NCI-H2171 treated with DMSO at 0.1 percent for 48 hours (cell line): ENCODE measurements at places on chromosomes 7 and 10.

DNA sequence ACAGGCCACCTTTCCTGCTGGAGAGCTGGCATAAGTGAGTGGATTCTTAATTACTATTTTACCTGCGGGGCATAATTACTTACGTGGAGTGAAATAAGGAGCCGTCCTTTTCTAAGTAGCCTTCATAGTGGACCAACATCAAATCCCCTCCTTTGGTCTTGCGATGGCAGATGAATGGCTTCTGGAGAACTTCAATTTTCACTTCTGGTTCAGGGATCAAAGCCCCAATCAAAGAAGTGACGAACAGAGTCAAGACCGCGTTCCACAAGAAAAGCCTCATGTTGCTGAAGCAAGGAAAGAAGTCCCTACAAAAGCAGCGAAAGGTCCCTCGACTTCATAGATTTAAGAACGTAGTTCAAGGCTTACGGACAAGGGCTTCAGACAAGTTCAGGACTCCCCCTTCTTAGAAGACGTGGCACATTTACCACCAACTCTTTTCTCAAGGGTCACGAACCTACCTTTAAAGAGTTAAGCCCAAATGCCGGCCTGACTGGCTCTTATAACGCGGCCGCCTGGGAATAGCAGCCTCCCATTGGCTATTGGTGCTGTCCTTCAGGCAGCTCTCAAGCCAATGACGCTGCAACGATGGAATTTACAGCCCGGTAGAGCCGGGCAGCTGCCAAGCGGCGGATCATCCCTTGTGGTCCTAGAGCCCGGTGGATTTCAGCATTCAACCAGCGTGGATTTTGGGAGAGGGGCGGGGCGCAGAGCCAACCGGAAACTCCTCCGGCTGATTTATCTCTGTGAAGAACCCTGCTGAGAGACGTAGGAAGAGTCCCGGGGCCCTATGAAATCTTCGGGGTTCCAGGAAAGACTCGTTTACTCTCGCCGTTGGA lies at the start of gene FKBP14:
TSS of gene FKBP14 (minus strand) at position 474 of the 836 bp plus-strand sequence. CDS start at position 280, 194 bp downstream.
- DNase-seq, result peak; percentile 99

DNA sequence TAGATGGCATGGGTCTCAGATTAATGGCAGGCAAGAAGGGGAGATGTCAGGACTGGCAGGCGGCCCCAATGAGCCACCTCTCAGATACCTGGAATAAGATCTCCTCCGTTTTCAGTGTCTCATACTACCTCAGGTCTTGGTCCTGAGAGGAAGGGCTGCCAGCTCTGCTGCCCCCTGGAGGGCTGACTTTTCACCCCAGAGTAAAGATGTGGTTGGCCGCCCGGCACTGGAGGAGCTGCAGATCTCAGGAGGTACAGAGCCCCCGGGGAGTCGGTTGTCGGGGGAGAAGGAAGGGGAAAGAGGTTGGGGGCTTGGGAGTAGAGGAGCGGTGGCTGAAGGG lies 642 bp upstream of the COL13A1 start:
- DNase-seq, result peak; percentile 26

GRCh38 chr7:105036217-105037168 lies 22.5 kb downstream of the KMT2E start:
- DNase-seq, result peak; percentile 67

DNA sequence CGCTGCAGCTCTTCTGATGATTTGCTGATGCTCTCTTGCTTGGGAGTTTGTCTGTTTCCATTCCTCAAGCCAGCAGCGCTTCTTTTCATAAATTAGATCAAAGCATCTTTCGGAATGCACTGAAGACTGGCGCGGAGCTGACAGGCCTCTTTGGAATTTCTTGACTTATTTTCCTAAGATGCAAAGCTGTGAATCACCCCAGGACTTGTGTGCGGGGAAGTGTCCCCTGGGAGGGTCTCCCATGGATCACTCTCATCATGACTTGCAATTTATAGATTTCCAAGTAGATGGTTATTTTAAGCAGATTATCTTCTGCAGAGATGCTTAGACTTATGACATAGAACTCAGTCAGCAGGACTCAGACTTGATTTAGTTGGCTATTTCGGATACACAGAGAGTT lies 467.2 kb downstream of the TCERG1L start:
- DNase-seq, result no peak

DNA sequence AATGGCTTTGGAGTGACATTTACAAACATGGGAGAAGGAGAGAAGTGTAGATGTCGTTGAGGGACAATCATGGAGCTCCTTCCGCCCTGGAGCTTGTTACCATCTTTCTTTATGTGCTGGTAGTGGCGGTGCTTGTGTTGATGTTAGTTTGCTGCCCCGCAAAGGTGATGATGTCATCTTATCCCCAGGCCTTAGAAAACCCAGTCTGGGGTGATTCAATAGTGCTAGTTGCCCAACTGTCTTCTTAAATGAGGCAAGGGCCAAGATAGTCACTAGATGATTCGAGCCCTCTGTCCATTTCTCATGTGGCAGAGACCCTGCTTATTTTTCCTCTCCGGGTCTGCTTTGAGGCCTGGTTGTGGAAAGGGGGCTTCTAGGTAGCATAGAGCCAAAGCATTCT lies 277.4 kb downstream of the CCSER2 start:
- DNase-seq, result no peak

GRCh38 chr10:88528201-88528600 lies 54.9 kb downstream of the RNLS start:
- DNase-seq, result no peak

DNA sequence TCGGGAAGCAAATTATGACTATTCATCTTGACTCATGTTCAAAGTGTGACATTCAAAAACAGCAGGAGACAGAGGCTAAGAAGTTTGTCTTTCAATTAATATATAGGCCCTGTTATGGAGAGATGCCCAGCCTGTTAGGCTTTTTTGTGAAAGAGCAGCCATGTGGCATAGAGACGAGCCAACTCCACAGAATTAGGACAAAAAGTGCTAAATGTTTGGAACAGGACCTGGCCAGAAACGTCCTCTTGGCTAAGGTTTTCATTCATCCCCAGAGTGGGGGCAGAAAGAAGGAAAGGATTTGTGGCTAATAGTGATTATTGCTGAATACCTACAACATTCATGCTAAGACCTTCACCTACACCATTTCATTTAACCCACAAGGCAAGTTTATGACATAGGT lies 324.7 kb upstream of the NPVF start:
- no peak for DNase-seq

DNA sequence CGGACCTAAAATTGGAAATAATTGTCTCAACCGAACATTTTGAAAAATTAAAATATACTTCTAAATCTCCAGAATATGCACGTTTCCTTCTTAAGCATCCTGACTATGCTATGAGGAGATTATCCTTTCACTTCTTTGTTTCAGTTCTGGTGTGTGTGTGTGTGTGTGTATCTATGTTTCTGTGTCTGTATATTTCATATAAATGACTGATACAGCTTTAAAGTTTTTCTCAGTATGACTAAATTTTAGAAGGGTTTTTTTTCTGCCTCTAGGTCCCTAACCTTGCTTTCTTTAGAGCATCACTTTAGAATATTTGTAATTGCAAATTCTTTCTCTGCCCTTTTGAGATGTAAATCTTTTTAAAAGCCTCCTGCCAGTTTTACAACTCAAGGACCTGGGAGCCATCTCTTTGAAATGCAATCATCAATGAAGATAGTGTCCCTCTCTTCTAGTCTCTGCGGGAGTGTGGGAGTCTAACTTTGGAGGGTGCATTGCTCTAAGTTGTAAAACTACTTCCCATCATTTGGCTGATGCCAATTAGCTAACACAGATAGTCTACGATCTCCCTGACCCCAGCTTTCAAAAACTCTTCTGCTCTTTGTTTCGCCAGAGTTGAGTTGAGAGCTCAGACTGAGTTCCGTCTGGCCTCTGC lies 782.0 kb upstream of the ZWINT start:
- DNase-seq, result no peak

- no peak for DNase-seq
Observed at GRCh38 chr10:53230651-53231050, 458.1 kb upstream of the MBL2 start.

DNA sequence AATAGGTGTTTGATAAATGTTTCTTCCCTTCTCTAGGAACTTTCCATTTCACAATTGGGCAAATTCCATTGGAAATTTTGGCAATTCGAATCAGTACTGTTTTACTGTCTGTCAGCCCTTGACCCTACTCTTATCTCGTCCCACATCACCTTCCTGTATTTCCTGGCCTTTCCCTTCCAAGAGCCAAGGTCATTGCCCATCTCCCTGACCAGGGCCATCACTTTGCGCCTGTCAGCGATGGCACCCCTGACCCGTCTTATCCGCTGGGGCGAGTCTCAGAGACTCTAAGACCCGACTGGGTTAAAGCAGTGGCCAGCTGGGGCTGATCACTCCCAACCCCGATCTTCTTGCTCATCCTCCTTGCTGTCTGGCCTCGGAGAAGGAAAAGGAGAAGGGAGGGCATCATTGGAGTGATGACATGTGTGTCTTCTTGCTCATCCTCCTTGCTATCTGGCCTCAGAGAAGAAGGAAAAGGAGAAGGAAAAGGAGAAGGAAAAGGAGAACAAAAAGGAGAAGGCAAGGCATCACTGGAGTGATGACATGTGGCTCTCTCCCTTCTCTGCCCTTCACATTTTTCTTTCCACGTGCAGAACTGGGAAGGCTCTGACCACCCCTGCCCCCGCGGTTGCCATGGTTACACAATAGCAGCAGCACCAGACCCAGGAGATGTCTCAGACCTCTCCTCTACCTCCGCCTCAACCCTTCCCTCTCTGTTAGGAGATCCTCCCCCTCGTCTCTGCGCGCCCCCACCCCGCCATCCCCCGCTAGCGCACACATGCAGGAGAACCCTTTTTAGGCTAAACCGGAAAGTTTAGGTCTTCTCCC lies 2.0 kb downstream of the SEMA3D start:
- no peak for DNase-seq

DNA sequence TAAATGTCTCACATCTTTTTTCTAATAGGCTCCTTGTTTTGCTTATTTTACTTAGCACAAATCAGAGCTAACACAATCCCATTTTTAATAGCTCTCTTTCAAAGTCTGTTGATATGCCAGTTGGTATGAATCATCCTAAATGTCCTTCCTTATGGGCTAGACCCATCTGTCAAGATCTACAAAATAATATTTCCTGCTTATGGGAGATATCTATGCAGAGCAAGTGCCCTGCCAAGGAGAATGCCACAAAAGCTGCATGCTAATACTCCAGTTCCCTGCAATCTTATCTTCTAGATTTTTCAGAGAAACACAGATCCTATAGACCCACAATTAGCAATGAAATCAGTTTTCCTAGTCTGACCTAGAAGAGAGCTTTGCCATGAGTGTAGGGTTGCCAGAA lies 230.8 kb upstream of the NPVF start:
- no peak for DNase-seq

DNA sequence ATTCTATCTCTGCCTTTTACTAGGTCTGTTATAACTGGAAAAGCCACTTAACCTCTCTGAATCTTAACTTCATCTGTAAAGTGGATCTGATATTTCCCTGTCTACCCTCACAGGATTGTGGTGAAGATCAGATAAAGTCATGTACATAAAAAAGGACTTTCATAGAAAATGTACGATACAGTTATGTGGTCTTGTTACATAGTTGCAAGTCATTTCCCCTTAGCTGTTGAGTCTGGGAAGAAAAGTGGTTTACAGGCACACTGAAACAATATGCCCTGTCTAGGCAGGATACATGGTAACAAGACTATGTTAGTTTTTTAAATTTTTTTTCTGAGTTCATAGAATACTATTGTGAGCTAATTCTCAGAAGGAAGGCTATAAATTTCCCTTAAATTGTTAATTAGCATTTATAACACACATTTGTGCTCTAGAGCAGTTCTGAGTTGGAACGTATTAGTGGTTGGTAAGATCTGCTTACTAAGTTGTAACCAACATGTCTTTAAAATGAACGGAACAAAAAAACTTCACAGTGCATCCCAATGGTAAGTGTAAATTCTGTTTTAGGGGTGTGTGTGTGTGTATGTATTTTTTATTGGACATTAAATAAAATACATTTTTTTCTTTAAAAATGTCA lies 7.1 kb upstream of the GSTO1 start:
- DNase-seq, result no peak

DNA sequence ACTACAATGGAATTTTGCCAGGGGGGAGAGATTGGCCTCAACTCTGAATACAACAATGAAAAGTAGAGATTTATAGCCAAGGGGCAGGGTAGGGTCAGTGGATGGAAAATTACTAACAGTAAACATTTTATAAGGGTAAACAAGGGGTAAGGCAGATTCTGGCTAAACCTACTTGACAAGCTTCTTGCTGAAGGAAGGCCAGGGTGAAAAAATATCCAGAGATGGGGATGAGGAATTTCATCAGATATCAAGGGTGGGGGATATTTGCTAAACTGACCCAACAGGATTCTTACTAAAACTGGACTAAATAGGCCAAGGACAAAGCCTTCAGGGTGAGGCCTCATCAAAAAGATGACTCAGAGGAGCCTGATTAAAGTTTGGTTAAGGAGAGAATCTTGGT lies 156.3 kb downstream of the RTKN2 start:
- DNase-seq, result no peak

DNA sequence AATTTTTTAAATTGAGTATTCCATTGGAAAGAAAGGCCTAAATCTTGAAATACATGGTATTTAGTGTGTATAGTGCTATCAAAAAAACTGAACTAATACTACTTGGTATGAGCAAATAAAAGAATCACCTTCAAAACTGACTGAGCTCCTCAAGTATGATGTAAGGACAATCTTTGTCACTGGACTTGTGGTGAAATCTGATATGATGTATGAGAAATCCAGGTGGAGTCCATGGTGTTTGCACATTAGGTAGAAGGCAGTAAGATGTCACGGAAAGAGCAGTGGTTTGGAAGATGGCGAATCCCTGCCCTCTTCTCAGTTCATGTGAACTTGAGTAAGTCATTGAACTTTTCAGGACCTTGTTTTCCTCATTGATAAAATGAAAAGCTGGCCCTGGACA lies 62.1 kb upstream of the COL1A2 start:
- no peak for DNase-seq

DNA sequence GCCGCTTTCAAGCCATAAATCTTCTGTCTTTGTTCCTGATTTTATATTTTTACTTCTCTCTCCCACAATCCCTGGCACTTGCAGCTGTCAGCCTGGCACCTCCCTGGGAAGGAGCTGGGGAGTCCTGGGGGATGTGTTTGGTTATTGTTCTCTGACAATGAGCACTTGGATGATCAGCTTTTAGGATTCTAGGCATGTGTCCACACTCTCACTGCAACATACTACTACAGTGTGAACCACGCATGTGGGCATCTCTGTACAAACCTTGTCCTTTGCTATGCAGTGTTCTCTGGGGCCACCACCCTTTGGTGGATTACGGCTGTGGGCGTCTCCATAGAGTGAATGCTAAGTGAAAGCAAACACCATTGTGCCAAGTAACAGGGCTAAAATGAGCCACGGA lies 168.4 kb upstream of the KMT2E start:
- DNase-seq, result no peak

DNA sequence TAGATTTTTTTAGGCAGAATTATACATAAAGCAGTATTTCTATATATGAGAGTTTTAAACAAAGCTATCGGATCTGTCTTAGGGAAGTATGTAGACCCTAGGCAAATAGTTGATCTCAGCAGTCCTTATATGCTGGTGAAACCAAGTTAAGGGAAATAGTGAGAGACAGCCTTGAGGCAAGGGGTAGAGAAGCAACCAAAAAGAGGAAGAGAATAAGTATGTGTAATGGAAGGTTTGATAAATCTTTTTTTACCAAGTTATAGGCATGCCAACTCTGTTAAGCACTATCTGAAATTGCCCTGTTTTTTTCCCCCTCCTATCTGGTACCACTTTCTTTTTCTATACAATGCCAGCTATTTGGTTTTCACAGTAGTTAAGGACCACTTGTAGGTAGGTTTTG lies 19.9 kb downstream of the SPAG6 start:
- no peak for DNase-seq
